Stimulated activated CD4-positive, alpha-beta T cell treated with anti-CD3 and anti-CD28 coated beads, Interleukin-15, amount 100 ng/mL, for 48 hours (primary cell): ENCODE measurements at places on chromosomes 5 and 9.

- DNase-seq = peak; percentile 33
Measured at GRCh38 chr5:168227001-168227400, 64.4 kb upstream of the WWC1 start.

DNA sequence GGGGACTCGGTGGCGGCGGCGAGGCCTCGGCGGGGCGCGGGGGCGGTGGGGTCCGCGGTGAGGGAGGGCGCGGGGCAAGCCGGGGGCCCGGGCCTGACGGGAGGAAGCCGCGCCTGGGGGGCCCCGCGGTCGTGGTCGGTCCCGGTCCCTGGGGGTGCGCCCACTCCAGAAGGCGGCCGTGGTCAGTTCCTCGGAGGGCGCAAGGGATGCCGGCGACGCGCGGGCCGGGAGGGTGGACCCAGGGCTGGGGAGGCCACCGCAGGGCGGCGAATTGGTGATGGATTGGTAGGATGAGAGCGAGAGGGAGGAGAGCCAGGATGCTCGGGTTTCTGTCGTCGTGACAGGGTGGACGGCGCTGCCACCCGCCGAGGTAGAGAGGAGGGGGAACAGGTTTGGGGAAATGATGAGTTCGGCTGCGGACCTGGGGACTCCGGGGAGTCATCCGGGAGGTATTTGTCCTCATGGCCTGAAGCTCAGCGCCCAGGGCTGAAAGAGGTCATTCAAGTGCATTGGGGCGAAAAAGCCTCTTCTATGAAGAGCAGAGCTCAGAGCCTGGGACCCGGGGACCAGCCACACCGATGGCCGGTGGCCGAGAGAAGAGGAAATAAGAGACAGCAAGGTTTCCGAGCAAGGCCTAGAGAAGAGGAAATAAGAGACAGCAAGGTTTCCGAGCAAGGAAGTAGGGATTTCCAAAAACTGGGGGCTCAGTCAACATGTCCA lies 557 bp downstream of the GNG10 start:
- peak; percentile 8 for DNase-seq

GRCh38 chr5:173835661-173836060 lies 52.5 kb upstream of the CPEB4 start:
- no peak for DNase-seq

GRCh38 chr5:54520438-54520846 lies 2.9 kb downstream of the SNX18 start:
- no peak for DNase-seq

- no peak for DNase-seq
Measured at GRCh38 chr5:170439944-170440269, 50.7 kb upstream of the KCNMB1 start.

- no peak for DNase-seq
Measured at GRCh38 chr5:59850766-59851165, 42.8 kb downstream of the PDE4D start.

DNA sequence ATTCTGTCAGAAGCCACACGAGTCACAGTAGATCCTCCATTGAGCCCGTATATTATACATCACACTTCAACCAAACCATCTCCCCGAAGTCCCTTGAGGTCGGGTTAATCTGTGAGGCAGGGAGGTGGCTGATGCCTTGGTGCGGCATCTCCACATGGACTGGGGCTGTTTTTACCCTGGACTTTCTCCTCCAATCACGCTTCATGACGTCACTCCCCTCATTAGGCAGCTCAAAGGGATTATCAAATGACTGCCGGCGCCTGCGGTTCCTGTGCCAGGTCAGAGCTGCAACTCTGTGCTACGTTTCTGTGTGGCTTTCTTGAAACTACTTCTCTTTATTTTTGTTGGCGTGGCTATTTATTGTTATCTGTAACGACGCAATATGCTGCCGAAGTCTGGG lies 53.7 kb downstream of the TMOD1 start:
- no peak for DNase-seq

GRCh38 chr9:110908894-110909293 lies 129.4 kb downstream of the LPAR1 start:
- DNase-seq = no peak

GRCh38 chr9:37710046-37710445 lies 43.6 kb upstream of the TRMT10B start:
- no peak for DNase-seq

- DNase-seq = no peak
Measured at GRCh38 chr5:1090538-1090937, 21.3 kb downstream of the SLC12A7 start.

DNA sequence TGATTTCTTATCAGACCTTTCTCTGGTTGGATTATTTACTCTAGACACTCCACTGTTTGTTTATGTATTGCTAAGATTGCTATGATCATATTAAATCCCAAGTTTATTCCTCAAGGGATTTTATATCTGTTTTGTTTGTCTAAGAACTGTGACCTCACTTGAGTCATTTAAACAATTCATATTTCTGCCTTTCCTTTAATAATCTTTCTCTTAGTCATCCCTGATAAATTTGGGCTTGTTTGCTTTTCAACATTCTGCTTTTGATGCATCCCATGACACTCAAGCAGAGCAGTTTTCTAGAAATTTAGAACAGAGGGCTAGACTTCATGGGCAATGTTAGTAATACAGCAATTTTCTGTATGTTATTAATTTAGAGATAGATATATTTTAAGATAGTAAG lies 231.6 kb upstream of the TNC start:
- no peak for DNase-seq

GRCh38 chr9:33202018-33202417 lies 34.9 kb upstream of the B4GALT1 start:
- DNase-seq = no peak

DNA sequence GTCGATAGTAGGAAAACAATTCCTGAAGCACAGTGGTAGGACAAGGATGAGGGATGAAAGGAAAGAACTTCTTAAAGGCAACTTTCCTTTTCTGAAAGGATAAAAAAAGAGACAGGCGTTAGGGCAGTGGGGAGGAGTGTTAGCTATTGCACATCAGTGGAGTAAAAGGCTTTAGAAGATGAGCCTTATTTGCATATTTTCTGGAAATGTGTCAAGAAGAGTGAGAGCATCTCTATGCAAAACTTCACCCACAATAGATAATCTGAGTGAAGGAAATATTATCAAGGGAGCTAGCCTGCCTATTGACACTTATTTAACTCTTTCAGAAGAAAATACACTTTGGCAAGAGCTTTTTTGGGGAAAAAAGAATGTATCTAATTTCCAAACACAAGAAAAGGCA lies 151.6 kb downstream of the MACIR start:
- DNase-seq = no peak

DNA sequence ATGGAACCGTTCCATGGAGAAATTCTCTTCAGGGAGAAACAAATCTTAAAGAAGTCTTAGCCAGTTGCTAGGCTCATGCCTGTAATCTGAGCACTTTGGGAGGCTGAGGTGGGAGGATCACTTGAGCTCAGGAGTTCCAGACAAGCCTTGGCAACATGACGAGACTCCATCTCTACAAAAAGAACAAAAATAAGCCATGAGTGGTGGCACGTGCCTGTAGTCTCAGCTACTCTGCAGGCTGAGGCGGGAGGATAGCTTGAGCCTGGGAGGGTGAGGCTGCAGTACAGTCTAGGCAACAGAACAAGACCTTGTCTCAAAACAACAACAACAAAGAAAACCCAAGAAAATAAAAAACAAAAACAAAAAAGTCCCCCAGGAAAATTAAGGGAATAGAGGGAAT lies 8.2 kb downstream of the HSPB3 start:
- no peak for DNase-seq

GRCh38 chr9:77648234-77649108 lies at the start of gene GNA14:
GNA14 (minus strand) TSS chr9:77648322; CDS start chr9:77647793, 529 bp downstream.
- no peak for DNase-seq
